CD4-positive, alpha-beta T cell treated with Interleukin-6 at 100 ng/mL for 8 hours (primary cell): ENCODE measurements at places on chromosomes 4 and X.

GRCh38 chrX:154370300-154371016 is 4.0 kb downstream of the FLNA start:
- no peak for DNase-seq

DNA sequence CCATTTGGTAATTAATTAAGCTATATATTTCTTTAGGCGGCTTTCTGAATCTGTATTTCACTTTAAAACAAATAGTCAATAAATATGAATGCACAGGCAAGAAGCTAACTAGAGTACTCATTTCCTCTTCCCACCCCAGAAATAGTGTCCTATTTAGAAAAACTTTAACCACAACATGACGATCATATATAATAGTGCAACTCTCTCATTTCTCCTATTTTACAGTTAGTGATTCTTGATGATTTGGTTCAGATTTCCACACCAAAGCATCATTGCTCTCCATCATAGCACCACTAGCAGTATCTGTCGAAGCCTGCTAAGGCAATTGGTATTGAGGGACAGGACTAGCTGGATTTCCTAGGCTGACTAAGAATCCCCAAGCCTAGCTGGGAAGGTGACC is 184.0 kb upstream of the GALNTL6 start:
- no peak for DNase-seq

DNA sequence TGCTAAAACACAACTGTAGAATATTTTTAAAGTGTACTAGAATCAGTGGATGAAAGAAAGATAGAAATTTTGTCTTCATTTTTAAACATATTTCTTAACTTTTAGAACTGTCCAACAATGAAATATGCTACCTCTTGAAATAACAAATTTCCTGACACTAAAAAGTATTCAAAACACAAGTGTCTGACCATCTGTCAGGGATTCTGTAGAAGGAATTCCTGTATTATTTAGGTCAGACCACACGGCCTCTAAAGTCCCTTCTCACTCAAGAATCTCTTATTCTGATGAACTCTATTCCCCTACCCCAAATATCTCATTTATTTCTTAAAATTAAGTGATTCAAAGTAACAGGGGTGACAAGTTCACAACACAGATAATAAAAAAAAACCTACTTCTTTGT is 99.1 kb downstream of the MAML3 start:
- DNase-seq: no peak

DNA sequence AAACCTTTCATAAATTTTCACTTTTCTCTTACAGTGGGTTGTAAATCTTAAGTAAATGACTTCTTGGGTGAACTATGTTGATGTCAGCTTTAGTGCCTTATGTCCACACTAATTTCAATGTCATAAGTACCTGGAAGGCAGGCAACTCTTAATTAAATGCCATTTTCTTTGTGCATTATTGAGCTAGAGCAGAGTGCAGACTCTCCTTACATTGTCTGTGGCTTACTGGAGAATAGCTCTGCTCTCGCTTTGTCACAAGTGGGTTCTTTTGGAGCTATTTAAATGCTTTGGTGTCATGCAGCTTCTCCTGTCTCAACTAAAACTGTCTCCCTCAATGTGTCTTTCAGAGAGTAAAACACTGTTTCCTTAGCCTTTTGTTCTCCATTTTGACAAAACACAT is 411.6 kb downstream of the STIM2 start:
- no peak for DNase-seq

GRCh38 chr4:137738375-137738990 is 206.2 kb upstream of the PCDH18 start:
- no peak for DNase-seq

- DNase-seq: no peak
Measured at GRCh38 chrX:132858018-132858417, 100.4 kb downstream of the HS6ST2 start.
